Peyer's patch (tissue), 4 donors: ENCODE measurements at places on chromosomes 6 and 20. TPM values are rescaled to one million over a fixed set of nuclear protein-coding genes. Genes with fewer than 3 reads are reported as not detected.

DNA sequence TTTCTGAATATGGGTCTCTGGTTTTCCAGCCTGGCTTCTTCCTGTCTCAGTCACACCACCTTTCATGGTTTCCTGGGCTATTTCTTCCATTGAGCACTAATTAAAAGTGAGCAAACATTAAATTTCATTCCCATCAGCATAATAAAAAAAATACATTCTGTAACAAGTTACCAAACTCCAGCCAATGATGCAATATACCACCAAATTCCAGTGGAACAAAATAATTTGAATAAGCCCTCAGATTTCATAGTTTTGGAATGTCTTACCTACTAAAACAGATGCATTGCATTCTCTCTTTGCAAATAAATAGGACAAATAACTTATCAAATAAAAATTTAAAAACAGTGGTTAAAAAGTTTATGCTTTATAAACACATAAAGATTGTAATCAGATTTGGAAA is 97.8 kb upstream of the PRDM1 start:
- no peaks in the 10 kb centered on the region for H3K36me3 ChIP-seq
- no peak overlapping the region for H3K4me3 ChIP-seq
- DNase-seq = no peak
- H3K27ac ChIP-seq = no peak overlapping the region
- H3K27me3 ChIP-seq = no peaks in the 10 kb centered on the region
- H3K4me1 ChIP-seq = peaks cover 4% of the 10 kb centered on the region

GRCh38 chr6:20404641-20405032 is 3.0 kb downstream of the E2F3 start:
- H3K4me1 ChIP-seq = peaks cover 8% of the 10 kb centered on the region
- H3K27ac ChIP-seq = peak overlapping the region; percentile 73
- no peaks in the 10 kb centered on the region for H3K36me3 ChIP-seq
- DNase-seq = no peak

DNA sequence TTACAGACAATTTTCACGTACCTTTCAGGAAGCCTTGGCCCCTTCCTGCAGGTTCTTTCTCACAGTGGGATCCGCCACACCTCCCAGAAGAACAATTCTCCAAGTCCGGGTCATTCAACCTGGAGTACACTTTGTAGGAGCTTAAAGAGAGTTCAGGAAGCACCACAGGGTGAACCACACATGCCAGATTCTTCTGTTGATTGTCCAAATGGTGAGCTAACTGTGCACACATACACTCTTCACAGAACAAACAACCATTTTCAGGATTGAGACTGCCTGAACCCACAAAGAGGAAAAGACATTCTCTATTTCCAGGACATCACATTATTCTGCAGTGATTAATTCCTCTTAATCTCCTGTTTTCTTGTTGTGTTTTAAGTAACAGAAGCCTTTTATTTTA is 51.0 kb downstream of the SCGN start:
- DNase-seq = no peak
- no peaks in the 10 kb centered on the region for H3K36me3 ChIP-seq
- no peak overlapping the region for H3K4me3 ChIP-seq
- no peaks in the 10 kb centered on the region for H3K27me3 ChIP-seq
- no peak overlapping the region for H3K27ac ChIP-seq

DNA sequence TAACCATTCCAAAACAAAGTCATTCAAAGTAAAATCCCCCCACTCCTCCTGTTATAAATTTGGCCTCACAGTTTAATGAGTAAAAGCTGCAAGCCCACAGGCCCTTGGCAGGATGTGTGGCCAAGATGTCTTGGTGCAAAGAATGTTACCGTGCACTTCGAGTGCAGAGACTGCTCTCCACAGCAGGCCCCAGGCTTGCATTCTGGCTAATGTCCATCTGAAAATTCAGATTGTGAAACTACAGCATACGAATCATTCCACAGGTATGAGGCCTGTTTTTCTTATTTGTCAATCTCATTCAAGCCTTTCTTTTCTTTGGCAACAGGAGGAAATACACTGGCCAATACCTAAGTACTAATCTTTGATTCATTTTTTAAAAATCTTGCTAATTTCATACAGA is 7.1 kb downstream of the RPS6KA2 start:
- no peak overlapping the region for H3K4me3 ChIP-seq
- no peak for DNase-seq
- no peaks in the 10 kb centered on the region for H3K4me1 ChIP-seq
- peak overlapping the region; percentile 26 for H3K27ac ChIP-seq

GRCh38 chr20:51385646-51386530 is 156.6 kb downstream of the NFATC2 start:
- no peaks in the 10 kb centered on the region for H3K36me3 ChIP-seq
- H3K27me3 ChIP-seq = no peaks in the 10 kb centered on the region
- no peak overlapping the region for H3K27ac ChIP-seq
- H3K4me1 ChIP-seq = peaks cover 2% of the 10 kb centered on the region

LY6G5C gene
- total RNA-seq = not detected

KCNQ2 gene
- not detected for total RNA-seq

GABBR1 gene
- total RNA-seq = 92.4 TPM
